HFFc6 (cell line): ENCODE measurements at places on chromosomes 6 and 20.

- peak overlapping the region; percentile 46 for H3K4me3 ChIP-seq
- H3K36me3 ChIP-seq = peaks cover 14% of the 10 kb centered on the region
- DNase-seq = peak; percentile 99
- peak overlapping the region; percentile 74 for H3K27ac ChIP-seq
These were observed 224.9 kb upstream of the SMLR1 start for GRCh38 chr6:130602151-130602770.

GRCh38 chr6:168116975-168117899, 38.2 kb upstream of the FRMD1 start:
- no peak for DNase-seq
- no peaks in the 10 kb centered on the region for H3K27me3 ChIP-seq
- no peaks in the 10 kb centered on the region for H3K36me3 ChIP-seq

DNA sequence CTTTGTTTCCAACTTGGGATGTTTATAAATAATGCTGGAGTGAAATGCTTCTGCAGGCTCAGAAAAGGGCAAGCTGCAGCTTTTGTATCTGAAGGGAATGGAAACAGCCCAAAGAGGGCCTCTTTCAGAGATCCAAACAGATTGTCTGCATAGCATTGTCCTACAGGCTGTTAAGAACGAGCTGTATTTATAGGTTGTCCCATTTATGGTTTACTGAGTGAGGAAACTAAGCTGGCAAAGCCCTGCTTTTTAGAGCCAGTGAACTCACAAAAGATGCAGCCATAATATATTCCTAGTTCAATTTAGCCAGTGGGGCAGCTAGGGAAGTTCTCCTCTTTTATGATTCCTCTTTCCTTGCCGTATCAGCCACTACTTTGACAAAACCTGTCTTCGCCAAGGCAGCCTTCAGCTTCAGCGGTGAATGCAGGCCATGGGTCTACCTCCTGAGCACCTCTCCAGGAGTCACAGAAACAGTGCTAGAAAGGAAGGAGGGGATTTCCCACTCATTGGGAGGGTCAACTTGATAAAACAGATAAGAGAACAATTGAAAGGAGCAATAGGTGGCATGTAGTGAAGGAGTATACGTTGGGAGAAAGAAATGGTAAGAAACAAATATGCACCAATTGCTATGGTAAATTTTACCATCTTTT, 15.0 kb downstream of the KIAA0319 start:
- H3K4me1 ChIP-seq = no peaks in the 10 kb centered on the region
- no peaks in the 10 kb centered on the region for H3K36me3 ChIP-seq
- DNase-seq = no peak
- no peak overlapping the region for H3K27ac ChIP-seq

DNA sequence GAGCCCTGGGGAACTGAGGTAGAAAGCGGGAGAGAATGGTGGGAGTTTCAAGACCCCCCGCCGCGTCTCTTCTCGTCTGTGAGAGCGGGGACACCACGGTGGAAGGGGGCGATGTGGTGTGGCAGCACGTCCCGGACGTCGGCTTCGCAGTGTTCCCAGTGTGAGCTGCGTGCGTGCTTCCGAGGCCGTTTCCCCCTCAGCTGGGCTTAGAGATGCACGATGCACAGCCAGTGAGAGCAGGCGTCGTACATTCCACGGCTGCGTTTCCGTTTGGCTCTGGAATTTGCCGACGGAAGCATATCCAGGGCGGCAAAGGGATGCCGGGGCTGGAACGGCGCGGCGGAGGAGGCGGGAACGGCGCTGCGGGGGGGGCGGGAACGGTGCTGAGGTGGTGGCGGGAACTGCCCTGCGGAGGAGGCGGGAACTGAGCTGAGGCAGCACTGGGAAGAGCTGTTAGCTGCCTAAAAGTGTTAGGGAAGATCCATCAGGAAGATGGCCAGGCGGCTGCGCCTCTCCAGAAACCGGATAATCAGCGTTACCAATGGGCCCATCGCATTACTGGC, 37.7 kb downstream of the KIF25 start:
- peak; percentile 13 for DNase-seq
- peak overlapping the region; percentile 94 for H3K4me3 ChIP-seq
- no peaks in the 10 kb centered on the region for H3K27me3 ChIP-seq
- H3K27ac ChIP-seq = peak overlapping the region; percentile 87
- no peaks in the 10 kb centered on the region for H3K36me3 ChIP-seq

DNA sequence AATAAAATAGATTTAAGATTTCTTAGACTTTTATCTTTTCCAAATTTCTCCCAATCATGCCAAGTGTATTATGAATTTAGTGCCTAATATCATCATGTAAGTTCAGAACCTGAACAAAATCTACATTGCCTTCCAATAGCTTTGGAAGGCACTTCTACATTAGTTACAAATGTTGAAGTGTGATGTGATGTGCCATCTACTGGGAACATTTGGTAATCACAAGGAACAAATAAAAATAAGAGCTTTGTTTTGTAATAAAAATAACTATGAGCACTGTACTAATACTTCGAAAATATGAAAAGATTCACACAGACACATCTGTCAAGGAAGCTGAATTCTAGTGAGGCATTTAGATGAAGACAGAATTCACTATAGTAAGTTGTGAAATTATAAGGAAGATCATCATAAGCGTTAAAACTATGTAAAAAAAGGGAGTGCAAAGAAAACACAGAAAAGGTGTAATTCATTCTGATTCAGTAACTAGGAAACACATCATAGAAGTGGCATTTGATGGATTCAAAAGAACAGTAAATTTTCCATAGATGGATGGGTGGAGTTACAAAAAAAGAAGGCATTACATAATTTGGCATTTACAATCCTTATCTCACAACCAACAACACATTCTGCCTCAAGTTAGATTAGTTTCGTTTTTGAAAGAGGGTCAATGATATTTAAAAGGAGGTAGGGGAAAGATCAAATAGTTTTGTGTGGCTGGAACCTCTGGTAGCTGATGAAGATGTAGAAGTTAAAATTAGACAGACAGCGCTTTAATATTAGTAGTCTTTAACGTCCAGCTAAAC, 161.0 kb downstream of the ASCC3 start:
- peak; percentile 37 for DNase-seq
- peaks cover 10% of the 10 kb centered on the region for H3K36me3 ChIP-seq
- peaks cover 23% of the 10 kb centered on the region for H3K4me1 ChIP-seq
- peak overlapping the region; percentile 56 for H3K4me3 ChIP-seq

DNA sequence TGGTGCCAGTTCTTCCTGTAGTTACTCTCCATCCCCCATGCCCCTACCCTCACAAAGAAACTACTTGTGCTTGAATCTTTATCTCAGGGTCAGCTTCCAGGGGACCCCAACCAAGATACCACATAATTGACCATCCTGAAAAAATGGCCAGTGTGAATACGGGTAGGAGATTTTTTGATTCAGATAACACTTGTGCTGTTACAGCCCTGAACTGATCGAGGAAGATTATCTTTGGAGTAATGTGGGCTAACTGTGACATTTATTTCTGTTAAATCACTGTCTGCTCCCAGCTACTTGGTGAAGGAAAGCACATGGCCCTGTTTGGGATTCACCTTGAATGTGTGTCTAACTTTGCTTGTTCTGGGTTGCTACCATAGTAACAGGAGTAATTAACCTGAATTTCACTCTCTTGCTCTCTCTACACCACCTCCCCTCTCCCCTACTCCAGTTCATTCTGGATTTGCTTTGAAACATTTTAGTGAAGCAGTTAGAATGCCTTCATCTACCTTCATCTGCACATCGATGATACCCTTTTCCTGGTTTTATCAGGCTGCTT, 219.6 kb upstream of the CHD6 start:
- H3K36me3 ChIP-seq = 0 out of 2 replicates have a peak, but pooled peaks cover 9% of the 10 kb centered on the region
- H3K4me3 ChIP-seq = no peak overlapping the region
- H3K27ac ChIP-seq = no peak overlapping the region
- no peaks in the 10 kb centered on the region for H3K27me3 ChIP-seq

GRCh38 chr20:50554694-50555579, 44.8 kb downstream of the PTPN1 start:
- no peaks in the 10 kb centered on the region; the same call in 1 of the 2 replicates for H3K27me3 ChIP-seq
- no peak for DNase-seq
- H3K27ac ChIP-seq = no peak overlapping the region
- H3K36me3 ChIP-seq = peaks cover 40% of the 10 kb centered on the region
- no peak overlapping the region for H3K4me3 ChIP-seq

- no peak overlapping the region for H3K27ac ChIP-seq
- no peaks in the 10 kb centered on the region for H3K4me1 ChIP-seq
- no peak for DNase-seq
- no peak overlapping the region for H3K4me3 ChIP-seq
- peaks cover 3% of the 10 kb centered on the region for H3K27me3 ChIP-seq
These were observed 395.9 kb downstream of the DHX35 start for GRCh38 chr20:39358052-39358451.

DNA sequence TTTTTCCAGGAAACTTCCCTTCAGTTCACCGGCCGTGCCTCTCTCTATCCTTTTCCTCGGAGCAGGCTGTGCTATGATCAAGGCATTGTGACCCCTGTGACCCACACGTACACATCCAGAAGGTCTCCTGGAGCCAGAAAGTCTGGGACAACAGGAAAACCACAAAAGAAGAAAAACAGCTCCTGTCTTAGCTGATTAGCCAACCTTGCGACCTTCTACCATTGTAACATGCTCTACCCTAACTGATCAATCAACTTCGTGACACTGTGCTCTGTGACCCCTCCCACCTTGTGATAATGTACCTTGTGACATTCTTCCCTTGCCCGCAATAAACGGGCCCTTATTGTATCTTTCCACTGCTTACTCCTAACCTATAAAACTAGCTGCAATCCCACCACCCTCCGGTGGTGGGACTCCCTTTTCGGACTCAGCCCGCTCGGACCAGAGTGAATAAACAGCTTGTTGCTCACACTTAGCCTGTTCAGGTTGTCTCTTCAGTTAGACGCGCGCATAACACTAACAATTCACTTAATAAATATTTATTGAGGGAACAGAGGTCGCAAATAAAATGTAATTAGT, 24.2 kb downstream of the ZNF311 start:
- H3K36me3 ChIP-seq = no peaks in the 10 kb centered on the region
- peak; percentile 84 for DNase-seq
- peaks cover 5% of the 10 kb centered on the region for H3K27me3 ChIP-seq
- peaks cover 60% of the 10 kb centered on the region for H3K4me1 ChIP-seq
- peak overlapping the region; percentile 90 for H3K4me3 ChIP-seq

GRCh38 chr20:50226093-50226974, 35.7 kb downstream of the CEBPB start:
- H3K36me3 ChIP-seq = no peaks in the 10 kb centered on the region
- H3K4me1 ChIP-seq = peaks cover 53% of the 10 kb centered on the region
- peaks cover 2% of the 10 kb centered on the region; the same call in 1 of the 2 replicates for H3K27me3 ChIP-seq
- H3K27ac ChIP-seq = peak overlapping the region; percentile 78

DNA sequence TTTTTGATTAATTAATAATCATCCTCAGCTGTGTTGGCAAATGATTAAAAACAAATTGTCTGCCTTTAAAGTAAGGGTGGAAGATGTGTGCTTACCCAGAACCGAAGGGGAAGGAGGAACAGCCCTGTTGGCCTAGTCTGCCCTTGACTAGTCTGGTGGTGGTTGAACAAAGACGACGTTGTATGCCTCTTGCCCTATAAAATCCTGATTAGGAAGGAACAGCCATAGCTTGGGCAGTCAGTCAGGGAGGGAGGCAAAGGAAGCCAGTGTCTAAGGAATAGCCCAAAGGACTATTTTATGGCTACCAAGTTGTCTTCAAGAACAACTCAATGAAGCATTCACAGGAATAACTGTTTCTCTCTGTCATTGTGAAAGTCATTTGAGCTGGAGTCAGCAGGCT, 70.7 kb downstream of the PRDM1 start:
- peaks cover 67% of the 10 kb centered on the region for H3K4me1 ChIP-seq
- peak overlapping the region; percentile 3; the same call in 1 of the 2 replicates for H3K27ac ChIP-seq
- no peaks in the 10 kb centered on the region; the same call in 1 of the 2 replicates for H3K27me3 ChIP-seq
- H3K36me3 ChIP-seq = no peaks in the 10 kb centered on the region

GRCh38 chr6:79913369-79913768, 34.0 kb downstream of the ELOVL4 start:
- H3K4me1 ChIP-seq = no peaks in the 10 kb centered on the region
- H3K36me3 ChIP-seq = no peaks in the 10 kb centered on the region
- no peak overlapping the region for H3K4me3 ChIP-seq
- no peak overlapping the region for H3K27ac ChIP-seq
- no peaks in the 10 kb centered on the region for H3K27me3 ChIP-seq

DNA sequence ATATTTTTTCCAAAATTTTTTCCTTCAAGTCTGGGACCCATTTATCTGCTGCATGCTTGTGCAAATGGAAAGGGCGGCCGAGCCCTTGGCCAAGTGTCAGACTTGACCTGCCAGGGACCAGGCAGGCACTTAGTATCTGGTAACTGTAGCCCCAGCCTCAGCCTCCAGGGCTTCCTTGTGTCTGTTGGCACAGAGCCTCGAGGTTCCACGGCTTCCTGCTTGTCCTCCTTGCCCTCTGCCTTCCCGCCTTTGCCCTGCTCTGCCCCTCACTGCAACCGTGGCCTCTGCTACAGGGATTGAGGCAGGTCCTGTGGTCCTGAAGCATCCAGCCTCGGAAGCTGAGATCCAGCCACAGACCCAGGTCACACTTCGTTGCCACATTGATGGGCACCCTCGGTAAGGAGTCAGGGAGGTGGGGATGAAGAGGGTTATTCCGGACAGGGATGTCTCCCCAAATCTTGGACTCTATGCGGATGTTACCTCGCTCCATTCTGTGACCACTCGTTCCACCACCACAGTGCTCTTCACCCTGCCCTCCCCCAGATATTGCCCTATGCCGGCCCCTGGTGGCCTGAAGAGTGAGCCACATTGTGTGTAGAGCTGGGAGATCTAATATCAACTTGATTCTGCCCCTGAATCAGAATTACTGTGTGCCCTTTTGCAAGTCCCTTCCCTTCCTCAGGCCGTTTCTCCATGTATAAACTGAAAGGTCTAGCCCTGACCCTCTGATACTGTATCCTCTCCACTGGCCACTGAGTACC, 41.5 kb upstream of the SRF start:
- H3K4me1 ChIP-seq = peaks cover 46% of the 10 kb centered on the region
- H3K27me3 ChIP-seq = peaks cover 6% of the 10 kb centered on the region; the same call in 1 of the 2 replicates
- peak overlapping the region; percentile 40; the same call in 1 of the 2 replicates for H3K4me3 ChIP-seq
- H3K36me3 ChIP-seq = peaks cover 4% of the 10 kb centered on the region; the same call in 1 of the 2 replicates
- peak overlapping the region; percentile 59 for H3K27ac ChIP-seq
- DNase-seq = no peak

GRCh38 chr20:11168026-11168425, 494.2 kb upstream of the JAG1 start:
- no peak overlapping the region for H3K4me3 ChIP-seq
- no peak overlapping the region for H3K27ac ChIP-seq
- peaks cover 7% of the 10 kb centered on the region; the same call in 1 of the 2 replicates for H3K4me1 ChIP-seq
- peaks cover 4% of the 10 kb centered on the region; the same call in 1 of the 2 replicates for H3K27me3 ChIP-seq

- H3K4me3 ChIP-seq = no peak overlapping the region
- H3K27ac ChIP-seq = peak overlapping the region; percentile 57
- no peaks in the 10 kb centered on the region for H3K27me3 ChIP-seq
- peaks cover 57% of the 10 kb centered on the region for H3K4me1 ChIP-seq
- peak; percentile 10 for DNase-seq
These were observed 7.9 kb downstream of the EXOC2 start for GRCh38 chr6:684831-685636.

GRCh38 chr6:47853766-47854165, 71.9 kb downstream of the OPN5 start:
- H3K27ac ChIP-seq = no peak overlapping the region
- peaks cover 3% of the 10 kb centered on the region; the same call in 1 of the 2 replicates for H3K27me3 ChIP-seq
- no peak for DNase-seq
- no peaks in the 10 kb centered on the region for H3K4me1 ChIP-seq
- no peaks in the 10 kb centered on the region for H3K36me3 ChIP-seq

- H3K4me1 ChIP-seq = peaks cover 85% of the 10 kb centered on the region
- H3K27ac ChIP-seq = peak overlapping the region; percentile 95
- H3K27me3 ChIP-seq = peaks cover 4% of the 10 kb centered on the region; the same call in 1 of the 2 replicates
- no peaks in the 10 kb centered on the region for H3K36me3 ChIP-seq
- DNase-seq = peak; percentile 84
These were observed 50.7 kb upstream of the TPD52L1 start for GRCh38 chr6:125102891-125103290.

- no peak overlapping the region for H3K27ac ChIP-seq
- no peaks in the 10 kb centered on the region for H3K36me3 ChIP-seq
- DNase-seq = no peak
- no peaks in the 10 kb centered on the region for H3K4me1 ChIP-seq
- H3K4me3 ChIP-seq = no peak overlapping the region
These were observed 215.5 kb downstream of the LRFN2 start for GRCh38 chr6:40371621-40372020.
